ENCODE measurements at places on chromosomes 7 and 10.

- DNase-seq: no peak
These were observed 32.9 kb upstream of the SMC3 start for GRCh38 chr10:110534571-110534970.

GRCh38 chr7:29275493-29275892, 80.9 kb downstream of the CHN2 start:
- no peak for DNase-seq

DNA sequence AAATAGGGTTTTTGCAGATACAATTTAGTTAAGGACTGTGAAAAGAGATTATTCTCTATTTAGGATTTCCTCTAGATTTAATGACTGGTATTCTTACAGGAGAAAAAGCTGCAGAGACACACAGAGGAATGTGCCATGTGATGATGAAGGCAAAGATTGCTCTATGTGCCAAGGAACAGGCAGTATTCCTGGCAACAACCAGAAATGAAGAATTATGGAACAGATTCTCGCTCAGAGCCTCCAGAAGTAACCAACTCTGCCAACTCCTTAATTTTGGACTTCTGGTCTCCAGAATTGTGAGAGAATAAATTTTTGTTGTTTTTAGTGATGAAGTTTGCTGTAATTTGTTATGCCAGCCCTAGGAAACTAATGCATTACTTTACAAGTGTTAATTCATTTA, 307.6 kb upstream of the SEMA3A start:
- DNase-seq: no peak

GRCh38 chr10:89633484-89633883, 11.6 kb downstream of the PANK1 start:
- DNase-seq: no peak

DNA sequence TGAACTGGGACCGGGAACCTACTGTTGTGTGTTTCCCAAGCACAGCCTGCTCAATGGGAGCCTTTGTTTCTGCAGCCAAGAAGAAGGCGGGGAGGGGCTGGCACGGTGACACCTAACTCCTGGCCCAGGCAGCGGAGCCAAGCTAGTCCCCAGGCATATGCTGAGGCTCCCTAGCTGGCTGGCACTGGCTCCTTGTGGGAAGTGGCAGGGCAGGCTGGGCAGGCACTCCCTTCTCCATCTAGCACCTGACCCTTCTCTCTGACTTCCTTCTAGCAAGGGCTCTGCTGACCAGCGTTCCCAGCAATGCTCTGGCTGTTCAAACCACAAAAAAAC, 325.0 kb downstream of the PLXNA4 start:
- no peak for DNase-seq

DNA sequence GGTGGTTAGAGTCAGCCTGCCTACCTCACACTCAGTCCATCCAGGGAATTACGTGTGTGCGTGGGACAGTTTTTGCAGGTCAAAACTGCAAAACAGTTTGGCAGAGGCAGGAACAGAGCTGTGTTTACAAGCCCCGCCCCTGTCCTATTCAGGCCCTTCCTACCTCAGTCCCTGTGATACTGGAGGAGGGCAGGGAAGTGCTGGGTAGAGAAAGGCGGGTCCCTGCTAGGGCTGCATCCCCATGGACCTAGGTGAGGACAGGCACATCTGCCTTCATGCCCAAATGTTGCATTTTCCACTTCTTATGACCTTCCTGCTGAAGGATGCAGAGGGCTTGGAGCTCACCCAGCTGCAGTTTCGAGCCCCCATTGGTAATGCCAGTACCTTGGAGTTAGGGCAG, 25.1 kb downstream of the SBDS start:
- no peak for DNase-seq

GRCh38 chr10:14667781-14668180, 106.9 kb downstream of the FAM107B start:
- DNase-seq: no peak

GRCh38 chr7:116342125-116342524, 131.8 kb downstream of the TES start:
- DNase-seq: no peak

- no peak for DNase-seq
These were observed 15.0 kb downstream of the ELN start for GRCh38 chr7:74042746-74043522.

DNA sequence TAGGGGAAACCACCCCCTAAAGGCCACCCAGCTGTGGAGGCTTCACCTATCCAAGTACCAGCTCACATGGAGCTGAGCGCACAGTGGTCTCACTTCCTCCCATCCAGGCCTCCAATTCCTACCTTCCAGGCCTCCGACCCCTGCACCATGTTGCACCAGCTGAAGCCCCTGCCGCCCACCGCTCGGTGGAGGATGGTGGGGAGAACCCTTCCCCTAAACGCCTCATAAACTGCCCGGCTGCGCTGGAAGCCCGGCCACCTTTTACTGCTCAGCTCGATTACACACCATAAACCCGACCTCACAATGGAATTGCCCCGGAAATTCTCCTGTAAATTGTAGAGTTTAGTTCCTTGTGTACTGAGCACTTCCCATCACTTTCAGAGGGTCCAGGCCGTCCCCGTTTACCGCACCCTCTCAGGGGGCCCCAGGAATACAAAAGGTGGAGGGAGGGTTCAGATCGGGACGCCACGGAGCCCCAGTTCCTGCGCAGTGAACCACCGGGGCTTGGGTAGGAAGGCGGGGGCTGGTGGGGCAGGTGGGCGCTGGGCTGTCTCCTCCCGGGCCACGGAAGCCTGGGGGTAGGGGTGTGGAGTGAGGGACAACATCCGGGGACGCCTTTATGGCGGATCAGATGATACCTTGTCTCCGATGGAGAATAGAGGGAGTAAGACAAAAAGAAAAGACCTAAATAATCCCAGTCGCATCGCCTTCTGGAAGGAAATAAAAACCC, 1.4 kb upstream of the HOXA7 start:
- no peak for DNase-seq

GRCh38 chr7:30223896-30224295, 60.5 kb upstream of the ZNRF2 start:
- no peak for DNase-seq

DNA sequence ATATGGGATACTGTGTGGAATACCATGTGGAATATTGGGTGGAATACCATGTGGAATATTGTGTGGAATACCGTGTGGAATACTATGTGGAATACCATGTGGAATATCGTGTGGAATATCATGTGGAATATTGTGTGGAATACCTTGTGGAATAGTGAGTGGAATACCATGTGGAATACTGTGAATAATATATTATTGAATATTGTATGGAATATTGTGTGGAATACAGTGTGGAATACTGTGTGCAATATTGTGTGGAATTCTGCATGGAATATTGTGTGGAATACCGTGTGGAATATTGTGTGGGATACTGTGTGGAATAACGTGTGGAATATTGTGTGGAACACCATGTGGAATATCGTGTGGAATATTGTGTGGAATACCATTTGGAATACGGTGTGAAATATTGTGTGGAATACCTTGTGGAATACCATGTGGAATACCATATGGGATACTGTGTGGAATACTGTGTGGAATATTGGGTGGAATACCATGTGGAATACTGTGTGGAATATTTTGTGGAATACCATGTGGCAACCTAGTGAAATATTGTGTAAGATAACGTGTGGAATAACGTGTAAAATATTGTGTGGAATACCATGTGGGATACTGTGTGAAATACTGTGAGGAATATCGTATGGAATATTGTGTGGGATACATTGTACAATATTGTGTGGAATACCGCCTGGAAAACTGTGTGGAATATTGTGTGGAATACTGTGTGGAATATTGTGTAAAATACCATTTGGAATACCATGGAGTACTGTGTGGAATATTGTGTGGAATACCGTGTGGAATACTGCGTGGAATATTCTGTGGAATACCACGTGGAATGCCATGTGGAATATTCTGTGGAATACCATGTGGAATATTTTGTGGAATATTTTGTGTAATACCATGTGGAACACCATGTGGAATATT, 133.9 kb upstream of the CHST15 start:
- DNase-seq: no peak

DNA sequence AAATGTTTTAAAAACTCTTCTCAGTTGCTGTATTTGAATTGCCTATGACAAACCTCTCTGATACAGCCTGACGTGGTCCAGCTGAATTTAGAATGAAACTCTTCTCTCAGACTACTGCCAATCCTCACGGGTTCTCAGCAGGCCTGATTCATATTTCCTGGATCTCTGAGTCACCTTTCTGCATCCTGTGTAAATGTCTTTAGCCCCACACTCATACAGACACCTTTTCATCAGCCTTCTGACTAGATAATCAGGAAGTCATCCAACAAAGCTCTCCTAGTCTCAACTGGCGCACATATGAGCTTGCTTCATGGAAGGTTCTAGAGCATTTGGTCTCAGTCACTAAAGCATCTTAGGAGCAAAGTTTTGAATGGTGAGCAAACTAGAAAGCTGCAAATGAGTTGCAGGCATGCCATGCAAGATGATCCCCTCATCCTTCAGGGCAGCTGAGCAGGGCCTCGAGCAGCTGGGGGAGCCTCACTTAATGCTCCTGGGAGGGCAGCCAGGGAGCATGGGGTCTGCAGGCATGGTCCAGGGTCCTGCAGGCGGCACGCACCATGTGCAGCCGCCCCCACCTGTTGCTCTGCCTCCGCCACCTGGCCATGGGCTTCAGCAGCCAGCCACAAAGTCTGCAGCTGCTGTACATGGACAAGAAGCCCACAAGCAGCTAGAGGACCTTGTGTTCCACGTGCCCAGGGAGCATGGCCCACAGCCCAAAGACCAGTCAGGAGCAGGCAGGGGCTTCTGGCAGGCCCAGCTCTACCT, 182.8 kb downstream of the ARHGAP12 start:
- no peak for DNase-seq

GRCh38 chr7:151062399-151063211, 3.2 kb downstream of the SLC4A2 start:
- no peak for DNase-seq

DNA sequence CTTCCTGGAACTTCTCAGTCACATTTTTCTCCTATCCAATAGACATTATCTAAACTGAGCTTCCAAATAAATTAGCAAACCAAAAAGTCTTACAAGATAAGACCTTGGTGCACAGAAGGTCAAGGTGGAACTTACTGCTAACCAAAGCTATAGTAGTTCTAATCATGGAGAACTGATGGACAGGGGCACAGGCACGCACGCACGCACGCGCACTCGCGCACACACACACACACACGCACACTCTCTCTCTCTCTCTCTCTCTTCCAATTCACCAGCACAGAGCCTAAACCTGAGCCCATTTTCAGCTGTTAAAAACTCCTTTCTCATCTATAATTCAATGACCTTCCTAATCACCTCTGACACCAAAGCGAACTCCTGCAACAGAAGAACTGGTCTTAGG, 7.5 kb downstream of the FGFR2 start:
- no peak for DNase-seq

DNA sequence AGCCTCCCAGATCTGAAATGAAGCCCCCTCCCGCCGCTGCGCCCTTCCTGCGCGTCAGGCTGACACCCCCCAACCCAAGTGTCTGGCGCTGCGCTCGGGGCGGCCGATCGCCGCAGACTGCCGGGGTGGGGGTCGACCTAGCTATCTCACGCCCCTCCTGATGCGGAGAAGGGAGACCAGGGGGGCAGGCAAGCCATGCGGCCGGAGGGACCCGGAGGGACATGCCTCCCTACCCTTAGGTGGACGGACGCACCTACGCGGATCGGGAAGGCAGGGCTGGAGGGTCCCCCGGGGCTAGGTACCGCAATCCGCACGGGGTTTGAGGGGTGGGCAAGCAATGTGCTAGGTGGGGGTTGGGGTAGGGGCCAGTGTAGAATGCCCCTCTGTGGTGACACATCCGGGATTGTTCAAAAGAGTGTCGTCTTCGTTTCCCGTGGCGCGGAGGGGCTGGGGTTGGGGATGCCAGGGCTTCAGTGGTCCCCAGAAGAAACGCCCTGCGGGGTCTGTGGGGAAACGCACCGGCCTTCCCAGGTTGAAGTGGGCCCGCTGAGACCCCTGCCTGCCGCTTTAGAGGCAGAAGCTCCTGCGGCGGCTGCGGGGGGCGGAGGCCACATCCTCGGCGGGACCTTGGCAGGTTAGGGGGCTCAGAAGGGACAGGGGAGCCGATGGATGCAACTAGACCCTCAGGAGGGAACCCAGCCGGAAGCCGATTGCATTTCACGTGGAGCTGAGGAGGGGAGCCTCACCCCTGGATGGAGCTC, 913 bp downstream of the ADCYAP1R1 start:
- DNase-seq: no peak

GRCh38 chr10:69464401-69464800, 13.1 kb downstream of the TSPAN15 start:
- DNase-seq: no peak

GRCh38 chr10:44857363-44858016, 53.6 kb upstream of the TMEM72 start:
- DNase-seq: peak; percentile 30

- DNase-seq: no peak
These were observed 125.6 kb downstream of the FANK1 start for GRCh38 chr10:126021833-126022500.

DNA sequence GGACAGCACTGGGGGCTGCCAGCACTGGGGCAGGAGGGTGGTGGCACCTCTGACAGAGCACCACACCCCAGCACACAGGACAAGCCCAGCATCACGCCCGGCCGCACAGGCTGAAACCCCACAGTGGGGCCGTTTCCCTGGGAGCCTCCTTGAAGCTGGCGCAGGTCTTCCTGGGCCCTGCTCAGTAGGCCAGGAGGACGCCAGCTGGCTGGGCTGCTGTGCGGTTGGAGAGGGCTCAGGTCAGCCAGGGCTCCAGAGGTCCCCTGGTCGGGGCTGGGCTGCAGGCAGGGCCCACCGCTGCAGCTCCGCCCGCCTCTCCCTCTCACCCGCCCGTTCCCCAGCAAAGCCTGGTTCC, 137.3 kb downstream of the TCERG1L start:
- no peak for DNase-seq

DNA sequence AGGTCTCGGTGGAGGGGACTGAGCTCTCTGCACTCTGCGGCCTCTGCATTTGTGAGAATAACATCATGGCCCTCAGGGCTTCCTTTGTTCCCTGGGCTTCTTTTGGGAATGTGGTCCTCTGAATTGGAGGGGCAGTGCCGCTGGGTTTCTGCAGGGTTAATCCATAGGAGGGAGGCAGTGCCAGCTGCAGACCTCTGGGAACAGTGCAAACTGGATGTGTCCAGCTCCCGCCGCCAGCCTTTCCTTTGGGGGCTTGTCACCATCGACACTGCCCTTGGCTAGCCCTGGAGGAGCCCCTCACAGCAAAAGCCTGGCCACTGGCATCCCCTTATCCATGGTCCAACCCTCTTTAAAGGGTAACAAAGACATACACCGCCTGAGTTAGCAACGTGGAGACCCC, 174.0 kb downstream of the WDR37 start:
- no peak for DNase-seq

- no peak for DNase-seq
These were observed 34.1 kb downstream of the NUDT1 start for GRCh38 chr7:2276107-2276506.

DNA sequence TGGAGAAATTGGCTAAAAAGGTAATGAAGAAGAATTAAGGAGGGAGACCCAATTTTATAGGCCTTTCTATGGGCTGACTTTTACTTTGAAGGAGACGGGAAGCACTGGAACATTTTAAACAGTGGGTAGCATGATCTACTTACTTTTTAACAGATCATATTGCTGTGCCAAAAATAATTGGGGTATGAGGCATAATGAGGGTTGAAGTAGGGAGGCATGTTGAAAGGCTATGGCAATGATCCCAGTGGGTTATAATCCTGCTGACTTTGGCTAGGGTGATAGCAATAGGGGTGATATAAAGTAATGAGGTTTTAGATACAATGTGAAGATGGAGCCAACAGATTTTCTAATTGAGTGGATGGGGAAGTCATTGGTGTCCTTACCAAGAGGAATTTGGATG, 73.2 kb downstream of the GPR37 start:
- DNase-seq: no peak
